ENCODE measurements at places on chromosomes 16 and 17. TPM values are rescaled to one million over a fixed set of nuclear protein-coding genes. Genes with fewer than 3 reads are reported as not detected.

The RAB37 gene
- 7.7 TPM for total RNA-seq

The STAT3 gene
- total RNA-seq: 55.2 TPM

The TMEM204 gene
- total RNA-seq: 15.6 TPM

The OR1A1 gene
- not detected for total RNA-seq

The IRX5 gene
- not detected for total RNA-seq

The TMEM132E gene
- not detected for total RNA-seq

The P2RX1 gene
- total RNA-seq: 0.48 TPM

The KRT20 gene
- total RNA-seq: not detected

The CYTH1 gene
- total RNA-seq: 14.1 TPM

The CIAPIN1 gene
- total RNA-seq: 43.6 TPM

The MT1A gene
- 82.3 TPM for total RNA-seq

The ZNF778 gene
- 8.8 TPM for total RNA-seq

The CACNG5 gene
- total RNA-seq: not detected

The GP1BA gene
- total RNA-seq: not detected

The CISD3 gene
- total RNA-seq: 5.4 TPM

The SYT17 gene
- 3.7 TPM for total RNA-seq

The OMG gene
- total RNA-seq: not detected

The LGALS9B gene
- not detected for total RNA-seq

The ABHD15 gene
- 6.7 TPM for total RNA-seq

The CLEC3A gene
- not detected for total RNA-seq

The ZNF385C gene
- not detected for total RNA-seq

The KRTAP4-9 gene
- total RNA-seq: not detected

The RANGRF gene
- 18.1 TPM for total RNA-seq

The GRAP gene
- total RNA-seq: 0.72 TPM

The KRT39 gene
- not detected for total RNA-seq

The ELP5 gene
- total RNA-seq: 34.9 TPM

The CES4A gene
- total RNA-seq: 0.65 TPM

The BTBD17 gene
- total RNA-seq: not detected

The WNK4 gene
- 0.39 TPM for total RNA-seq

The CHRNB1 gene
- total RNA-seq: 11.9 TPM

The DLX3 gene
- not detected for total RNA-seq

The DLX4 gene
- not detected for total RNA-seq

The IL17C gene
- total RNA-seq: 1.3 TPM

The SLC5A11 gene
- not detected for total RNA-seq

The HIC1 gene
- 97.0 TPM for total RNA-seq

The TEX14 gene
- total RNA-seq: under 0.01 TPM

The SMARCD2 gene
- total RNA-seq: 91.0 TPM

The CDC27 gene
- 46.6 TPM for total RNA-seq

The LRRC3C gene
- total RNA-seq: not detected

The HSD17B1 gene
- 0.48 TPM for total RNA-seq

The CCDC200 gene
- not detected for total RNA-seq

The MYH2 gene
- total RNA-seq: not detected

The GRB7 gene
- total RNA-seq: 0.08 TPM

The MYOCD gene
- total RNA-seq: not detected

The GPR142 gene
- total RNA-seq: not detected

The DPEP1 gene
- 0.26 TPM for total RNA-seq

The SULT1A1 gene
- 3.6 TPM for total RNA-seq

The EPOP gene
- 2.1 TPM for total RNA-seq

The SHBG gene
- 1.4 TPM for total RNA-seq

Measured in epithelial cell of alveolus of lung (primary cell).